Central memory CD4-positive, alpha-beta T cell (primary cell): ENCODE measurements at places on chromosomes 3 and 15.

DNA sequence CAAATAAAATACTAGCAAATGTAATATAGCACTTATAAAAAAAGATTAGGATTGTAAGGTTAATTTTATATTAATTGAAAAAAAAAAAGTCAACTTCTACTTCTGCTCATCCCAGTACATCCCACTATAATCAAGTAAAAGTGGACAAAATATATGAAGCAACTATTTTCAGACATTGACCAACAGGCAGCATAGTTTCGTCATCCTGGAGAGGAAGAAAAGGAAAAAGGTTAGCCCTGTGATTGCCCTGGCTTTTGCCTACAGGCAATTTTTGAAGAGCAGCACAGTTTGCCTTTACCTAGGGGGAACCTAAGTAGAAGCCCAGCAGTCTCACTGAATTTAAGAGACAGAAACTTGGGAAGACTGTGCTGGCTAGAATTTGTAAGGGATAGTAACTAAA lies 52.2 kb upstream of the ACTC1 start:
- DNase-seq: no peak

DNA sequence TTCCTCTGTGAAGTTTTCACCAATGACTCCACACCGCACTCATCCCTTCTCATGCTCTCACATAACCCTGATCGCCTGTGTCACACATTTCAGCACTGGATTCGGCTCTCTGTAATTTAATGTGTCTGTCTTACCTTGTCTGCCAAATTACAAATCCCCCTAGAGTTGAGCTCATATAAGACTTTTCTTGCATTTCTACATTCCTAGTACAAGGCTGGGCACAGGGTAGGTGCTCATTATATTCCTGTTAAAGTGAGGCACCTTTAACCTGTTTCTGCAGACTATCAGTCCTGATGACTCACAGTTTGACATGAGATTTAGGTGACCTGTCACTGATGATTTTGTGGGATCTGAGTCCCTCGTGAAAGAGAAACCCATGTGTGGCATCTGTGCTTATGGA lies 22.6 kb downstream of the TGM5 start:
- DNase-seq: no peak

DNA sequence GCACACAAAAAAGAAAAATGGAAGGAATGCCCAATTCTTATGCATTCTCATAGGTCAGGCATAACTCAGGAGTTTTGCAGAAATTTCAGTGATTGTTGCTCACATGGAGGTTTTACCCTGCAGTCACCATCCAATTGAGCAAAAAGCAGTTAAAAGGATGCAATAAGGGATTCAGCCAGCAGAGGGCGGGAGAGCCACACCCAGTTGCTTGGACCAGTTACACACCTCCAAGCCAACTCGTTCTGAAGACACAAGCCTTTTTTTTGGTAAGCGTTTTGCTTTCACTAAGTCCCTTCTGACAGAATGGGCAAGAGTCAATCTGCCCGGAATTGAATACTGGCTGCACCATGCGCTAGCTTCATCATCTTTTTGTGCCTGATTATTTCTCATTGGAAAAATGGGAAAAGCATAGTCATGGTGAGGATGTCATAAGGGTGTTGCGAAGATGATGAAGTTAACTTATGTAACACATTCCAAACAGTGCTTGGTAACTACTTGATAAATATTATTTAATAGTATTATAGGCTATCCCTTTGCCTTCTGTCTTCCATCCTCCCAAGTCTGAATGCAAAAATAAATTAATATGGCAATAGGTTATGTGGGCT lies 154.4 kb upstream of the SGO1 start:
- peak; percentile 22 for DNase-seq

DNA sequence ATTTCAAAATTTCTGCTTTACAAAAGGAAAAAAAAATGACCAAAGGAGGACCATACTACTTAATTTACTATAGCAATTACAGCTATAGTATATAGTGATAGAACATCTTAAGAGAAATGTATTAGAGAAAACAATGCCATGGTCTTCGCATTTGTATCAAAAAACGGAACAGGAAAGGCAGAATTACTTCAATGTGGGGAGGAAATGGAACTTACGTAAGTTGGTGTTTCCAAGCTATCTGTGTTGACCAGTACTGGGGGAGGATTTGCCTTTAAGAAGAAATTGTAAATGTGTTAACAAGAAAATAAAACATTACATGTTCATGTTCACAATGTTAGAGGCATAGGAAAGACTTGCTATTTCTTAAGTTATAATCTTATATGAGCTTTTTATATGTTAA lies 119.9 kb upstream of the MELTF start:
- DNase-seq: no peak

GRCh38 chr3:14324224-14324944 lies 78.0 kb upstream of the SLC6A6 start:
- DNase-seq: no peak

DNA sequence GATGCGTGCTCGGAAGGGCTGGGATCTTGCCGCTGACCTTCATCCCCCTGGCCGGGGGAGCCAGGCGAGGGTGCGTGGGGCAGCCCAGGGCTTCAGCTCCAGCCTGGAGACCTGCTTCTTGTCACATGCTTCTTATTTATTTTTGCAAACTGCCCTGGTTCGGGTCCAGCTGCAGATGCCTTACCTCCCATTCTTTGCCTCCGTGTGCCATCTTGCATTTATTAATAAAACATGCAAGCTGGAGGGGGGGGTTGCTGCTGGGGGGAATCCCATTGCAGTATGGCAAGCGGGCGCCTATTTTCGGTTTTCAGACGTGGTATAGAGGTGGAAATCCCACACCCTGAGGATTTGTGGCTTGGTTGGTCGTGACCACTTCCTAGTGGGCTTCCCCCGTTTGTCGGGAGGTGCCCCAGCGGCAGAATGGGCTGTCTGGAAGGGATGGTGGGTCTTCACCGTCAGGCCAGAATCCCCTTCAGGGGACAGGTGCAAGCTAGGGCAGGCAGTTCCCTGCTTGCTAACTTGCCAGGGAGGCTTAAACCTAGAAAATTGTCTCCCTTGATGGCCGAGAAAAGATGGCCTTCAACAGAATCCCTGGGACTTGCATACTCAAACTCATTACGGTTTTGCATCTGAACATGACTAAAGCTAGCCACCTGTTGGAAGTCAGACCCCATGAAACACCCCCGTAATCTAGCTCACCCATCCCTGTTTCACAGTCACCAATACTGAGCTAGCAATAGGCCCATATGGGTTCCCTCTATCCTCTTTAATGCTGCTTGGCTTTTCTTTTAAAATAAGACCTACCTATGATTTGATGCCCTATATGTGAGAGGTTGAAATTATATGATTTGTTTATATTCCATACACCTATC lies 569 bp downstream of the TMEM266 start:
- peak; percentile 23 for DNase-seq

- DNase-seq: no peak
These were observed 23.7 kb downstream of the P3H2 start for GRCh38 chr3:190097025-190097424.

DNA sequence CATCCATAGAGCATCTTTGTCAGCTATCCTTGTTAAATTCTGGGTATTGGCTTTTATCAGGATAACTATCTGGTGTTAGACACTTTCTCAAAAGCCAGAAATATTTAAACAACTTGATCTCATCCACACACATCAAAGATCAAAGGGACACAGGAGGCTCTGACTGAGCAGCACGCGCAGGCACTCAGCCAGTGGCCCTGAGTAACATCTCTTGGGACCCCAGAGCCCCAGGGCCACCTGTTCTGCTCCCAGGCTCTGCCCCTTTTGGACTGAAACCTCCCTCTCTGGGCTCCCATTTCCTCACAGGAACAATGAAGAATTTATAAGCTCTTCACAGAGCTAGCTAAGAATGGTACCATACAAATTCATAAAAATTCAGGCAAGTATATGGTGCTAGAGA lies 16.1 kb downstream of the ATP10A start:
- no peak for DNase-seq

DNA sequence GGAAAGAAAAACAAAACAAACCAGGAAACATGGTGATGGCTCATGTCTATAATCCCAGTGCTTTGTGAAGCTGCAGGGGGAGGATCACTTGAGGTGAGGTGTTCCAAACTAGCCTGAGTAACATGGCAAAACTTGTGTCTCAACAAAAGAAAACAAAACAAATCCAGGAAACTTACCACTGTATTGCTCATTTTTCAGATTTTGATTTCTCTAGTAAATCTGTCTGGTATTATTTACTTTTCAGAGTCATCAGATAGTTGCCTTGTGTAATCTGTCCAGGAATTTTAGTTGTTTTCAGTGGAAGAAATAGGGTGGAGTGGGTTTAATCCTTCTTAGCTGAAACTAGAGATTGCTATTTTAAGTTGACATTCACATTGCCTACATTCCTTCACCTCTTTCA lies 91.8 kb upstream of the ALCAM start:
- no peak for DNase-seq

GRCh38 chr3:100880845-100881244 lies 112.4 kb downstream of the ABI3BP start:
- DNase-seq: no peak

GRCh38 chr3:64533617-64534317 lies 154.0 kb downstream of the ADAMTS9 start:
- DNase-seq: no peak

DNA sequence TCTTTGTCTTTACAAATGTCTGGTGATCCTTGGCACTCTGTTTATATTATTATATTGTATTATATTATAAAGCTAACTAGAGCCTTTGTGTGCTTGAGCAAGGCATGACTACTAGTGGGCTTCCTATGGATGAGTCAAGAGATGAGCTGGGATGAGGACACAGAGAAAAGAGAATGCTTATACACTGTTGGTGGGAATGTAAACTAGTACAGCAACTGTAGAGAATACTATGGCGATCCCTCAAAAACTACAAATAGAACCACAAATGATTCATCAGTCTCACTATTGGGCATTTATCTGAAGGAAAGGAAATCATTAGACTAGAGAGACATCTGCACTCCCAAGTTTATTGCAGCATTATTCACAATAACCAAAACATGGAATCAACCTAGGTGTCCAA lies 40.8 kb upstream of the MED12L start:
- DNase-seq: no peak

DNA sequence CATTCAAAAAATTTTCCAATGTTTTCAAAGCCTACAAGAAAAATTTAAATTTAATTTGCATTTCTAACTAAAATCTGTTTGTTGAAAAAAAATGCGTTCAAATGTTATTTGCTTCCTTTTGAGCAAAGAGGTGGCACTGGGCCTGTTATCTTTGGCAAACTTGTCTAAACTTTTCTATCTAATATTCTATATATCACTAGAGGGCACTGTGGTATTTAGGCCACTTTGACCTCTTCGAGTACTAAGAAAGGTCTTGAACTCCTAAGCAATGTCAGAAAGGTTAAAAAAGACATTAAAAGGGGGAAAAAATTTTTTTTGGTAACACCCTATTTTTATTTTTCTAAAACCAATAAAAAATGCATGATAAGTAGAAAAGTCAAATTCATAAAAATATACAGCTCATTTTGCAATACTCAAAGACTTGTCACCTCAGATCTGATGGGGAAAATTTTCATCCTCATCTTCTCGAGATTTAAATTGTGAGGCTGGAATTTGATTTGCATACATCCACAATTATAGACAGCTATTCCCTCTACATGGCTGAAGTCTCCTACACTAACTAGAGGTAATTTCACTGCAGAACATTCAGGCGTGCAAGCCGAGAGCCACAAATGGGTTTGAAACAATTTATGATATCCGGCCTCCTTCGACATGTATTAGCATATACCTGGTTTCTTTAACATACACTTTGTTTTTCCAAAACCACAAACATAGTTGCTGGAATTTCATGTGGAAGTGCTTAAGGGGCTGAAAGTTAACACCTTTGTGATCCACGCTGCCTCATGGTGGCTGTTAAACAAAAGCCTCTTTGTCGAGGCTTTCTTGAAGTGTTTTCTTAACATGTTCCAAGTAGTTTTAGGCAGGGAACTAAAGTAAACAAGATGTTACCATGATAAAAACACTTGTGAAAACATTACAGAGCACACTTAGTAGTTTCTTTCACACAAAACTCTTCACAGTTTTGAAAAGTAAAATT lies 576.4 kb downstream of the FOXP1 start:
- peak; percentile 33 for DNase-seq

DNA sequence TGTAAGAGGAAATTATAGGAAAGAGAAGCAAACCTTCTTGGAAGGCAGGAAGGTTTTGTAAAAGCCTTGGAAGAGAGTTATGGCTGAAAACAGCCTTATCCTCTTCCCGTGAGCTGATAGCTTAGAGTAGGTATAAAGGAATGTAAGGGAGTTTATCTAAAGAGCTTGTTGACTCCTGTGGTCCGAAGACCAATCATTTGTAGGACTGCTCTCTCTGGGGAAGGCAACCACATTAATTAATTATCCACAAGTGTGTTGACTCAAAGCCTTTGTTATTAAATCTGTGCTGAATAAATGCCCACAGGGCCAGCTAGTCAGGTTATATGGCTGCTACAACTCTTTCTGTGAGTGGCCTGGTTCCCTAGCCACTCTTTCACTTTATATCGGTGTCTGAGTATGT lies 452.1 kb upstream of the RASGRP1 start:
- no peak for DNase-seq

DNA sequence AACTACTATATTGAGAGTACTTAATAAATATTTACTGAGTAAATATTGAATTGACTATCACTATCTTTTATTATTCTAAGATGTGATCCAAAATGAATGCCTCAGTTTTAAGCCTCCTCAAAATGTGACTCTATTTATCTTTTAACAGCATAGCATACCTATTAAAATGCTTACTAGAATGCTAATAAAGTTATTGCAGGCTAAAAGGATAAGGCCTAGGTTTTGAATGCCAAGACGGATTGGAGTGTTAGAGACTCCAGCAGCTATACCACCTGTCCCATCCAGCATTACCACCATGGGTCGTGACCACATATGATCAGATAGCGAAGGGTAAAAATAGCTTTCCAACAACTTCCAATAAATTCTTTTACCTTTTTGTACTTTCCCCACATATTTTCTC lies 64.7 kb upstream of the MYRIP start:
- DNase-seq: no peak

DNA sequence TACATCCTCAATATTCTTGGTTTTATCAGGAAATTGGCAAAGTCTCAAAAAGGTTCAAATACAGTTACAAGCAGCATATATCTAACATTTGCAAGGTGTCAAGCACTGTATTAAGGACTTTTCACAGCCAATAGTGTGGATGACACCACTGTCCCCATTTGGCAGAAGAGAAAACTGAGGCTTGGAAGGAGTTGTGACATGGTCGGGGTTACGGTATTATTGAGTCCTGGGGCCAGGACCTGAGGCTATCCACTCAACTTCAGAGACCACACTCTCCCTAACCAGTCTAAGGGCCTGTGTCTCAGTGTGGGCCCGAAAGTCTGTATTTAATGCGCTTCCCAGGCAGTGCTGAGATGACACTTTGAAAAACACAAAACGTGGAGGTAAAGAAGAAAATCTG lies 99.1 kb downstream of the FOXP1 start:
- no peak for DNase-seq

DNA sequence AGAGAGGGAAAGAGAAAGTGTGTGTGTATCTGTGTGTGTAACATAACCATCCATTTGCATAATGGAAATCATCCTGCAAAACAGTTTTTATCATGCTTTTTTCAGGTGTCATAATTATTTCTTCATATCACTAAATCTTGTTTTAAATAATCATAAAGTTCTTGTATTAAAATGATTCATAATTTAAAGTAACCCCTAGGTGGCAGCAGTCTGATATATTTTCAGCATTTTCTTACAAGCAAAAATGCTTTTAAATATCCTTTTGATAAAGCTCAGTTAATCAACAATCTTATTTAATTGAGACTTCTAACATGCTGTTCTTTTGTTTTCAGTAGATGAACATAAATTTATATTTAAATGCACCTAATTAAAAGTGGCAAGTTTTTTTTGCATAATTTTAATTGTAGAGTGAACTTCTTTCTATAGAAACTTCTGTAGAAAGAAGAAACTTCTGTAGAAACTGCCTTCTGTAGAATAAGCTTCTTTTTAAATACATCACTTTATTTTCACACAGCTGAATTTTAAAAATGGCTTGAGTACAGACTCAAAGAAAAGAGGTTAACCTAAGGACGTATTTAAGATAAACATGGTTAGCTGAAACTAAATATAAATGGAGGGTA lies 72.5 kb downstream of the OPA1 start:
- peak; percentile 16 for DNase-seq
